SK-N-SH (cell line): ENCODE measurements at places on chromosomes 2 and 18.

DNA sequence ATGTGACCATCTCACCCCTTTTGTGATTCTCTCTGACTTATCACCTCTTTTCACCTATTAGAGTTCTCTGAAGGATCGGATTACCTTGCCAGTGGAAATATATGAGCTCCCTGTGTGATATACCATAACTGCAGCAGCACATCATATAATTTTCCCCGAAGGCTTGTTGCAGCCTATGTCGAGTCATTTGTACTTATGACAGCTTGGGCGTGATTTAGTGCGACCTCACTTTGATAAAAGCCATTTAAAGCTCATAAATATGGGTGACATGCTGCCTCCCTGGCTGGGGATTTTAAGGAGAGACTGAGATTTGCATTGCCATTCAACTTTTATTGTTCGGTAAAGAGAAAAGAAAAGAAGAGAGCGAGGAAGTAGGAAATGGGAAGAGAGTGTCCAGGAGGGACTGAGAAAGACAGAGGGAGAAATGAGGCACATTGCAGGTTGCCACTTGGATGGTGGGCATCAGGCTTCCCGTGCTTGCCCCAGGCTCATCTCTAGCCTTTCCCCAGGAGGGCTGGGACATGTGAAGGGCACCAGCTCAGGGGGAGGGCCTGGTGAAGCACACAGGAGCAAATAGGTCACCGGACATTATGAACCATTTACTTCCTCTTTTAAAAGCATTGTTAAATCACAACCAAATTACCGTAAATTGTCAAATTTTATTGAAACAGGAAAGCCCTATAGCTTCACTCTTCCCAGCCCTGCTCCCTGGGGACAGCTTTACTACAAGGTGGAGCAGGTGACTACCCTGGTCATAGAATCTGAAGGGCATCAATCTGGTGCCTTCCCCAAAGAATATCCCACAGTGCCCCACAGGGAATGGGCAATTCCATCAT lies 161.3 kb downstream of the SETBP1 start:
- no peak for DNase-seq

DNA sequence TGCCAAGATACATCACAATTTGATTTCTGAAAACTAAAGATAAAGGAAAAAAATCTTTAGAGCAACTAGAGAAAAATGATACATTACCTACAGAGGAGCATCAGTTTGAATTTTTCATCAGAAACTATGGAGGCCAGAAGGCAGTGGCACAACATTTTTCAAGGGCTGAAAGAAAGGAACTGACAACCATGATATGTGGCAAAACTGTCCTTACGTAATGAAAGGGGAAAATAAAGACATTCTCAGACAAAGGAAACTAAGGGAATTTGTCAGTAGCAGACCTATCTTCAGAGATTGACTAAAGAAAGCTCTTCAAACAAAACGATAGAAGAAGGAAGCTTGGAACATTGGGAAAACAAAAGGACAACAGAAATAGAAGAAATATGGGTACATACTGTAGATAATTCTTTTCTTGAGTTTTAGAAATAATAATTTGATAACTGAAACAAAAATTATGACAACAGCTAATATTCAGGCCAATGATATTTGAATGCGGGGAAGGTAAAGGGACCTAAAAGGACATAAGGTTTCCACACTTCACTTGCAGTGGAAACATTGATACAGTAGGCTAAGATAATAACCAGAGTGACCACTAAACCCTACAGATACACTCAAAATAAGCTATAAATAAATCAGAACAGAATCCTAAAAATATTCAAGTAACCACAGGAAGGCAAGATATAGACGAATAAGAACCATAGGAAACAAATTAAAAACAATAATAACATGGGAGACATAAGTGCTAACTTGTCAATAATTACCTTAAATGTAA lies 70.0 kb upstream of the NPAS2 start:
- DNase-seq: no peak

DNA sequence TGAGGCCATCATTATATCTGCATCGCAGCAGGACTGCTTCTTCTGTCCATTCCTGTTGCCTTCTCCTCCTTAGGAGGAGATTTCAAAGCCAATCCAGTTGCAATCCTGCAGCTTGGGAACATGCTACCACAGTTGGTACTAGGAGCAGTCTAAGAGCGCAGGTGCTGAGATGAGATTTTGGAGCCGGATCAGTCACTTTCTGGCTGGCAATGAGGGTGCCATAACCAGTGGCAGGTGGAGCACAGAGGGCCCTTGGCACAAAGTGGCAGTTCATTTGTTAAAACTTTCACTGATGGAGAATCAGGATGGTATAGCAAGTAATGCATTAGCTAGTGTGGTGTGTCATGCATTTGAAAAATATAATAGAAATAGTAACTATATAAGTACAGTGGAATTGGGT lies 173.7 kb upstream of the ATP5MC3 start:
- no peak for DNase-seq

DNA sequence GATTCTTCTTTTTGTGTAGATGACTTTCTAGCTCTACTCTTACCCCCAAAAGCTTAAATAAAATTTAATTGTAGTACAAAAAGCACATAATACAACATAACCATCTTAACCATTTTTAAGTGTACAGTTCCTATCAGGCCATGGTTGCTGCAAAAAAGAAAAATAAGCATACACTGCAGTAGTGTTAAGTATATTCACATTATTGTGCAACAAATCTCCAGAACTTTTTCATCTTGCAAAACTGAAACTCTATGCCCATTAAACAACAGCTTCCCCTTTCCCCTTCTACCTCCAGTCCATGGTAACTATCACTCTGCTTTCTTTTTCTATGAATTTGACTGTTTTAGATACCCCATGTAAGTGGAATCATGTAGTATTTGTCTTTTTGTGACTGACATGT lies 18.1 kb downstream of the PPM1B start:
- no peak for DNase-seq

DNA sequence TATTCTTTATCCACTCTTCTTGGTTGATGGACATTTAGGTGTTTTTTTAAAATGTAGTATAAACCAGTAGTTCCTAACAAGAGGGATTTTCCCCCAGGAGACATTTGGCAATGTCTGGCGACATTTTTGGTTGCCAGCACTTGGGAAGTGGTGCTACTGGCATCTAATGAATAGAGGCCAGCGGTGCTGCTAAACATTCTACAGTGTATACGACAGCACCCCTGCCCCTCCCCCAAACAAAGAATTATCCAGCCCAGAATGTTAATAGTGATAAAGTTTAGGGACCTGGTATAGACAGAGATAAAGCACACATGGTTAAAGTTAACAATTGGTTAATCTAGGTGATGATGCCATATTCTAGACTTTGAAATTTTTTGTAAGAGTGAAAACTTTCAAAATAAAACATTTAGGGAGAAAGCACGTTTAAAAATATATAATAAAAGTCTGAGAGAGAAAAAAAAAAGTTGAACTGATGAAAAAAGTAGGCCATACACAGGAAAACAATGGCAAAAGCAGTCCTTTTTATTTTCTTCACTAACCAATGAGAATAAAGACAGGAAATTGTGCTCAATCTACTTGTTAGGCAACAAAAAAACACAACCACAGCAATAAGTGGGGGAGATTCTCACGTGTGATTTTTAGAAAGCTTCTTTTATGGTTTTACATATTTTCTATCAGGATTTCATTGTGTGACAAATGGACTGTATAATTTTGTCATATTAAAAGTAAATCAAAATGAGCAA lies 14.8 kb downstream of the FBXO48 start:
- DNase-seq: no peak
